T1000 (cell line): ENCODE measurements at places on chromosomes 7 and 10.

DNA sequence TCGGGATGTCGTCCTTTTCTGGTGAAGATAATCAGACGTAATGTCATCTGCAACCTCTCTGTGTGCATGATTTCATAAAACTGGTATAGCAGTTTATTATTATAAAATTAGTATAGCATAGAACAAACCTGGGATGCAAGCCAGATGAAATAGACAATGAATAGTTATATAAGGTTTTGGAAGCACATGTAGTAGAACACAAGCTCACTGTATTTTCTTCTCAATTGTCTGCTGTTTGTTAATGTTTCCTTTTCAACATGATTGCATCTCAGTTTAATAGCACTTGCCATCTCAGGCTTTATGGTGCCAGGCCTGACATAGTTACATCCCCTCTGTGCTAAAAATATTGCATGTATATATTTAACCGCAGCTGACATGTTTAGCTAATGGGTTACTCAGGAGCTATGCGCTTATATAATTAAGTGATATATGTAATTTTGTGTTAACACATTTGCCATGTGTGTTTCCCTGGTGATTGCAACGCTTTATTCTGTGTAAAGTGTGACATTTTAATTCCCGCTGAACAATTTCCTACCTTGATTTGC, 132.7 kb downstream of the ARID5B start:
- DNase-seq, result no peak

GRCh38 chr10:11036424-11037011, 18.8 kb downstream of the CELF2 start:
- no peak for DNase-seq

- no peak for DNase-seq
Measured at GRCh38 chr7:39130857-39131526, 153.3 kb downstream of the POU6F2 start.

GRCh38 chr10:101224910-101225823, 4.1 kb downstream of the LBX1 start:
- no peak for DNase-seq

GRCh38 chr7:121300685-121301420, 27.9 kb upstream of the WNT16 start:
- no peak for DNase-seq

- DNase-seq, result peak; percentile 67
Measured at GRCh38 chr10:26488344-26488743, 50.2 kb downstream of the APBB1IP start.

GRCh38 chr10:98028168-98028770, 2.2 kb downstream of the CRTAC1 start:
- DNase-seq, result no peak

DNA sequence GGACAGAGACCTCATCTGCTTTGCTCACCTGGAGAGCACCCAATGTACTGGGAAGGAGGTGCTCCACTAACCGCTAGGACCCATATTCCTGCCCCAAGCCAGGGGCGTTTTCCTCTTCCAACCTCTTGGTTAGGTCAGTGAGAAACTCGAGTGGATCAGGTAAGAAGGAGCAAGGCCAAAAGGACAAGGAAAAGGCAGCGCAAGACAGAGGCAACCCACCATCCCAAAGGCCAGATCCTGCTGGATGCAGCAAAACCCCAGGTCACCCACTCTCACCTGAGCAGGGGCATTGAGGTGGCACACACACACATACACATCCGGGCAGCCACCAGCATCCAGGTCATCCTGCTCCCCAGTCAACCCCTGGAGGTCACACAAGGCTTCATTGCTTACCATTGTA, 105.1 kb downstream of the GRID1 start:
- DNase-seq, result no peak

- no peak for DNase-seq
Measured at GRCh38 chr7:136617176-136617575, 251.3 kb upstream of the CHRM2 start.

DNA sequence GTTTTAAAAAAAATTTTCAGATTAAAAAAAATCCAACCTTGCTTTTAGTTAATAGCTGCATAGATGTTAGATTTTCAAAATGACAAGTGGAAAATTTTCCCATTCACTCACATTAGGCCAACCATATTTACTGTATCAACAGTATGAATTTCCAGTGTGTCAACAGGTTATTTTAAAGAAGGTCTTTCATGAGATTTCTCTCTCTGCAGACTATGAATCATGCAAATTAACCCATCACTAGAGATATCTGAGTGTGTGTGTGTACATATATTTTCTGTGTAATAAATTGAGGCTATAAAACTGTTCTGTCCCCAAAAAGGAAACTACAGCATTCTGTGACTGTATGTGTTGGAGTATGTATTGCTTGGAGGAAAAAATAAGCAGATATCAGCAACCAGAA, 305.6 kb downstream of the ARL4A start:
- no peak for DNase-seq

GRCh38 chr7:129006636-129007414, 48.1 kb downstream of the TNPO3 start:
- DNase-seq, result no peak
